ENCODE measurements at places on chromosomes 2 and 18. TPM values are rescaled to one million over a fixed set of nuclear protein-coding genes. Genes with fewer than 3 reads are reported as not detected.

Gene ALPI
- not detected for total RNA-seq

Gene PRSS56
- total RNA-seq, result not detected

Gene ALPP
- 0.19 TPM for total RNA-seq

Gene CYTIP
- 591 TPM for total RNA-seq

Gene STRADB
- total RNA-seq, result 14.5 TPM

Gene FRZB
- not detected for total RNA-seq

Gene CD8B2
- total RNA-seq, result 0.15 TPM

Gene GKN1
- not detected for total RNA-seq

Gene EPHA4
- total RNA-seq, result 13.8 TPM

Gene CYS1
- not detected for total RNA-seq

Gene KRTCAP3
- total RNA-seq, result 2.6 TPM

Gene CCBE1
- 0.04 TPM for total RNA-seq

Gene MC4R
- not detected for total RNA-seq

Gene RAX
- total RNA-seq, result not detected

Gene FBXO48
- total RNA-seq, result 2.3 TPM

All from activated T-helper 17 cell treated with anti-CD3 and anti-CD28 coated beads, Interleukin-2, amount 50 U/mL, for 72 hours (primary cell).